ENCODE measurements at places on chromosomes 3 and 15.

DNA sequence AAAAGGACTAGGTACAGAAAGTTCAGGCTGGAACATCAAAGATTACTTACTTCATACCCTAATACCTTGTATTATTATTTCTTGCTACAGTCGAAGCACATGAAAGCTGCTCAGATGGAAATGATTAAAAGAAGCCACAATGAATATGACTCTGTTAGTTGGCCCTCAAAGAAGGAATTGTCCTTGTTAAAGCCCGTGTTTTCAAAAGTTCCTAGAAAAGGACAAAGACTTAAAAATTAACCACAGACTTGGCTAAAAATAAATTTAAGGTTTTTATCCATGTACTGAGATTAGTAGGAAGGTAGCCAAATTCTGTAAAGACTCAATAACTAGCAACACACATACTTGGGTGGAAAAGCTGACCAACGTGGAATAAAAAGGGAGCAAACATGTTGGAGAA is 251.0 kb upstream of the RARB start:
- DNase-seq: no peak

DNA sequence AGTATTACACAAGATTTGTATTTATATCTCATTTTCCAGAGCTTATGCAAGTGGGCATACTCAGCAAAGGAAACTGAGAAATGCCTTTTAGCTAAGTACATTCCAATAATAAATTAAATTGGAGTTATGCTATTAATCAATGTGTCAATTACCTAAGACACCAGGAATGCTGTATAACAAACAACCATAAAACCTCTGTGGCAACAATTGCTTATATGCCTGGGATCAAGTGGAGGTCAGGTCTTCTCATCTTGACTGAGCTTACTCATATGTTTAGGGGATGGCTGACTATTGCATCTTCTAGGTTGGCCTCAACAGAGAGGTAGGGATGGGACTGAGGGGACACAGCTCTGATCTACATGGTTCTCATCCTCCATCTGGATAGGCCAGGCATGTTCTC is 30.7 kb downstream of the CD200R1L start:
- DNase-seq: no peak

DNA sequence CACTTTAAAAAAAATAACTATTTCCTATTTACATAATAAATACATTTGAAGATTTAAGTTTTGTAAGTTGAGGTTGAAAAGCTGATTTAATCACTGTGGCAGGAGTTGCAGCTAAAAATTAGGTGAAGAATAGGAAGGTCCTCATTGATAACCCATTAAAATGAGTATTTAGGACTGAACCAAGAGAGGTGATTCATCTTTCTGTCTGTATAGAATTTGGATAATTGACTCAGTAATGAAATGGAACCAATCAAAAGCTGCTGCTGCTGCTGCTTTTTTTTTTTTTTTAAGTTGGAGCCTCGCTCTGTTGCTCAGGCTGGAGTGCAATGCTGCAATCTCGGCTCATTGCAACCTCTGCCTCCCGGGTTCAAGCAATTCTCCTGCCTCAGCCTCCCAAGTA is 190.5 kb downstream of the KLHL25 start:
- no peak for DNase-seq

DNA sequence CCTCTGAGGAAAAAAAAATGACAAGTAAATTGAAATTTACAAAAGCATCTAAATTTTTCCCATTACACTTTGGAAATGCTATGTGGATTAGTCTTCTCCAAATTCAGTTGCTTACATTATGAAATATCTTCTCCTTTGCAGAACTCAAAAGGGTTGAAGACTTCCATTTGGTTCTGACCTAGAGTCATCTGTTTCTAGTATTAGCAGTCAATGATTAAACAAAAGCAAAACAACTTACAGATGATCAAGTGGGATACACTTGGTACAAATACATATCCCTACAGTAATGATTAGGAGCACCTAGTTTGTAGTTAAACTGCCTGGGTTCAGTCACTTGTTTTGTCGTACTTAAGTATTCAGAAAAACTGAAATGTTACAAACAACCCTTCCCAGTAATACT is 136.2 kb downstream of the MBNL1 start:
- DNase-seq: no peak

DNA sequence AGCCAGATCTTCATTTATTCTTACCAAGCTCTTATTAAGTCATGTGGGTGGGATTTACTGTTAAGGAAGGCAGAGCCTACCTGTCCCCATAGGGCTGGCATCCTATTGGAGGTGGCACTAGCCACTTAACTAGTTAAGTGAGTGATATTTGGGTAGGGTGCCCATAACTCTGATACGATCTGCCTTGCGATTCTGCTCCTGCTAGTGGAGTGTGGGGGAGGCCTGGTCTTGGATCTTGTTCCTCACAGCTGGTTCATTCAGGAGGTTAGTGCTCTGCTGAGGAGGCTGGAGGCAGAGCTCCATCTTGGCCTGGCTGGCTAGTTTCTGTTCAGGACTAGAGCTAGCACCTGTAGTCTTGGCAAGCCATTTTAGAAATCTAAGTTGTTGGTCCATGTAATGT is 9.3 kb downstream of the BAHD1 start:
- no peak for DNase-seq

DNA sequence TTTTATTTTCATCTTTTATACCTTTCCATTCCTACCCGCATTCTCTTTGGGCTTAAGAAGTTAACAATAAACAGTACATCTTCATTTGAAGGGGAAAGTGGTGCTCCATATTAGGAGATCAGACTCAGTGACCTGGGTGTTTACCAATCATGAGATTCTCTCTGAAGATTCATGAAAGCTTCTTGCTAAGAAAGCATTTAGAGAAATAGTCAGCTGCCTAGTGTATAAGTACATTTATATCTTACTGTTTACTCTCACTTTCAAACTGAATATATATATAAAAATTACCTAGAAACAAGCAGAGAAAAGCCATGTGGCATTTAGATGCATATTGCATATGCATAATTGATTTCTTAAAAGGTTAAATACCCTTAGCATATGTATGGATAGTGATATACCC is 100.5 kb downstream of the KCNH8 start:
- DNase-seq: no peak

- no peak for DNase-seq
Observed at GRCh38 chr15:80121546-80121945, 31.3 kb upstream of the FAH start.

- no peak for DNase-seq
Observed at GRCh38 chr15:90720131-90720530, 3.0 kb downstream of the BLM start.

- no peak for DNase-seq
Observed at GRCh38 chr15:73818308-73818985, 54.9 kb upstream of the TBC1D21 start.

DNA sequence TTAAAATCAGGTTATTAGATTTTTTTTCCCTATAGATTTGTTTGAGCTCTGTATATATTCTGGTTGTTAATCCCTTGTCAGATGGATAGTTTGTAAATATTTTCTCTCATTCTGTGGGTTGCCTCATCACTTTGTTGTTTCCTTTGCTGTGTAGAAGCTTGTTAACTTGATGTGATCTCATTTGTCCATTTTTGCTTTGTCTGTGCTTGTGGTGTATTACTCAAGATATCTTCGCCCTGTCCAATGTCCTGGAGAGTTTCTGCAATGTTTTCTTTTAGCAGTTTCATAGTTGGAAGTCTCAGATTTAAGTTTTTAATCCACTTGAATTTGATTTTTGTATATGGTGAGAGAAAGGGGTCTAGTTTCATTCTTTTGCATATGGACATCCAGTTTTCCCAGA is 699.1 kb downstream of the NAALADL2 start:
- DNase-seq: no peak

- no peak for DNase-seq
Observed at GRCh38 chr3:39941931-39942330, 132.5 kb downstream of the MYRIP start.

DNA sequence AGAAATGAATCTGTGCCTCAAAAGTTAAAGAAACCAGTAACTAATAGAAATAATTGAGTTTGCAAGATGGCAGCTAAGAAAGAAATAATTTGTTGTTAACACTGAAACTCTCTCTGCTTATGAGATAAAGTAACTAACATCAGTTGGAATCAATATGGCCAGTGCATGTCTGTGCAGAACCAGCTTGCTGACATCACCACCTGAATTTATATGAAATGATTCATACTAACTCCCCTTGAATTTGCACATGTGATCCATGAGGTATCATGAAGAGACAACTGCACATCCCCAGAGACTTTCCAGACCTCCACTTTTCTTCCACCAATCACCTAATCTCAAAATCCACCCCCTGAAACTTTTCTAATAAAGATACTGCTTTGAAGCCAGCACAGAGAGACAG is 10.3 kb upstream of the SLC25A38 start:
- DNase-seq: no peak

DNA sequence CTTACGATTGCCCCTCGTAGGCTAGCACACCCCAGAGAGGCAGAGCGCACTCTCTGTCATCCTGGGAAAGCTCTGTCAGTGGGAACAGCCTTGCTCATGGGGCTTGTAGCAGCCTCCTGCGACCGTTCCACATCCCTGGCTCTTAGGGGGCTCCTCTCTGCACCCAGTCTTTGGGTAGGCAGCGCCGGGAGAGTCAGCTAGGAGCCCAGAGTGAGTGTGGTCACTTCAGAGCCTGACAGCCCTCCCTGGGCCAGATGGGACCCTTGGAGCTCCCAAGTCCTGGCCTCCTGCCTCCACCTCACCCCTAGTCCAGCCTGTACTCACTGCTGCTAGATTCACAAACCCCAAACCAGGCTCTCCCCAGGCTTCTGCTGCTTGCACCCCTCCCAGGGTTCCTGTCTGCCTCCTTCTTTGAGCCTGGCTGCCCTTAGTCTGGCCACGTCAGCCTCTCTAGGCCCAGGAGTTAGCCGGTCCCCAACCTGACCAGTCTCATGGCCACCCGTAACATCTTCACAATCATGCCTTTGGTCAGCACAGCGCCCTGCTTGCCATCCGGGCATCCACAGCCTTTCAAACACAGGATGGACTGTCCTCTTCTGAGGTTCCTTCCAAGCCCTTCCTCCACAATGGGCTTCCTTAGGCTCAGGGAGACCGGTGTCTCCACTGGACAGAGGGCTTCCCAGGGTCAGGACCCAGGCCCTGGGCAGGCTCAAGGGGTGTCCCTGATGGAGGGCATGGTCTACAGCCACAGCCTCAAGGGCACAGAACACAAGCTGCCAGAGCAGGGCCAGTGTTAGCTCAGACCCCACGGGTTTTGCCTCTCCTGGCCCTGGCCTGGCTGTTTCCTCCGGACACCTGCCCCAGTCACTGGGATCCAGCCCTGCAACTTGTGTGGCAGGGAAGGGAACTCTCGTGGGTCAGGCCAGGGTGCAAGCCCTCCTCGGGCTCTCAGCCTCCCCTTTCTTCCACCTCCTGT is 4.6 kb downstream of the ACSBG1 start:
- DNase-seq: no peak

GRCh38 chr3:30340500-30340899 is 265.9 kb upstream of the TGFBR2 start:
- no peak for DNase-seq

GRCh38 chr3:105228696-105229095 is 138.0 kb upstream of the ALCAM start:
- no peak for DNase-seq

GRCh38 chr3:157495846-157496245 is 7.4 kb downstream of the VEPH1 start:
- no peak for DNase-seq

DNA sequence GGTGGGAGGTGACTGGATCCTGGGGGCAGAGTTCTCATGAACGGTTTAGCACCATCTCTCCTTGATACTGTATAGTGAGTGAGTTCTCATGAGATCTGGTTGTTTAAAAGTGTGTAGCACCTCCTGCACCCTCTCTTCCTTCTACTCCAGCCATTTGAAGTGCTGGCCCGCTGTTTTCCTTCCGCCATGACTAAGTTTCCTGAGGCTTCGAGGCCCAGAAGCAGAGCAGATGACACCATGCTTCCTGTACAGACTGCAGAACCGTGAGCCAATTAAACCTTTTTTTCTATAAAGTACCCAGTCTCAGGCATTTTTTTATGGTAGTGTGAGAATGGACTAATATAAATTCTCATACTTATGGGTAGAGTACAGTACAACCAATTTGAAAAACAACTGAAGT is 123.6 kb upstream of the BHLHE40 start:
- no peak for DNase-seq

DNA sequence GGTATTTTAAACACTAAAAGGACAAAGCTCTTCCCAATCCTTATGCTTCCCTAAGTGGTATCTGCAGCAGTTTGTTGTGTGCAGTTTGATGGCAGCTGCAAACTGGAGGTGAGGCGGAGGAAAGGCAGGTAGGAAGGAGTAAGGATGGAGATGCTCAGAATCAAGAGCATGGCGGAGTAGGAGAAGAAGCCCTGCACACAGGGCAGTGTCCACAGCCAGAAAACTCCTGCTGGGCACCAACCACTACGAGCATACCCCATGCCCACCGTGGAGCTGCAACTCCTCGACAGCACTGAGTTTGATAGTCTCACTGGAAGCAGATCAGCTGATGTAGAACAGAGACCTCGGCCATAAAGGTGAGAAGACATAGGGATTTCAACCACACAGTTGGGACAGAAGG is 30.3 kb upstream of the ESYT3 start:
- no peak for DNase-seq

- no peak for DNase-seq
Observed at GRCh38 chr15:78878356-78878755, 5.7 kb downstream of the MORF4L1 start.

- DNase-seq: no peak
Observed at GRCh38 chr15:61064651-61065050, 164.5 kb downstream of the RORA start.

- DNase-seq: no peak
Observed at GRCh38 chr3:38644016-38644661, 5.3 kb downstream of the SCN5A start.

All from NCI-H1436 treated with DMSO at 0.1 percent for 48 hours (cell line).